ENCODE measurements at places on chromosomes 4 and X.
A peak's percentile ranks its signal among the peaks of the same experiment; 100 is the strongest.

DNA sequence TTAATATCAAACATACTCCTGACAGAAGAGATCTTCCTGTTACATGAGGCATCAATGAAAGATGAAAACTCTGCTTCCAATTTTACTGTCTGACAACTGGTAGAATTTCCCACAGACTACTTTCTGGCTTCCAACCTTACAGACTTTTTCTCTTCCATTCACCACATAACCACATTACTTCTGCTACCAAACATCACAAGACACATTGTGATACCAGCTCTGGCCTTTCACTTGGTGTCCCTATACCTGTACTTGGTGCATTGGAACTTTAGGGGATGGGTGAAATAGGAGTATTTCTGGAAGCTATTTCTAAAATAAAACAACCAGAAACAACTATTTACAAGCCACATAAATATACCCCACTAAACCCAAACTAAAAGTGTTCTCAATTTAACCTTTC lies 20.5 kb downstream of the AMTN start:
- DNase-seq, result no peak

- DNase-seq, result peak; percentile 56
Measured at GRCh38 chrX:38807873-38808272, 6.6 kb downstream of the MID1IP1 start.

GRCh38 chr4:10180927-10181744 lies 64.5 kb upstream of the WDR1 start:
- DNase-seq, result peak; percentile 80

DNA sequence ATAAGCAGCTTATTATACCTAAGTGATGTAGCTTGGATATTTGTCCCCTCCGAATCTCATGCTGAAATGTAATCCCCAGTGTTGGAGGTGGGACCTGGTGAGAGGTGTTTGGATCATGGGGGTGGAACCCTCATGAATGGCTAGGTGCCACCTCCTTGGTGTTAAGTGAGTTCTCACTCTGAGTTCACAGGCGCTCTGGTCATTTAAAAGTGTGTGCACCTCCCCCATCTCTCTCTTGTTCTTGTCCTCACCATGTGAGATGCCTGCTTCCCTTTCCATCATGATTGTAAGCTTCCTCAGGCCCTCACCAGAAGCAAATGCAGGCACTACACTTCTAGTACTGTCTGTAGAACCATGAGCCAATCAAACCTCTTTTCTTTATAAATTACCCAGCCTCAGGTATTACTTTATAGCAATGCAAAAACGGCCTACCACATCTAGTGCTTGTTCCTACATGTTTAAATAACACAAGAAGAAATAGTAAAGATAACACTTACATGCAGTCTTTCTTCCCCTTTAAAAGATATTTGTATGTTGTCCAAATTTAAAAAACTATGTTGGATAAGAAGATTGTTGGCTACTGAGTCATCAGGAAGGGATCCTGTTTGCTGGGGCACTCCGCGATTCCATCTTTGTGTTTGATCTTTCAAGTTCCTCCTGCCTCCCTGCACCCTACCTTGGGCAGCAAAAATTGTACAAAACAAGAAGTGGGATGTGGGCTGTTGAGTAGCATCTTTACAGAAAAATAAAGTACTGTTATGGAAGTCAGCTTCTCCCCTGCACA lies 29.7 kb downstream of the PPP1R2C start:
- DNase-seq, result no peak

DNA sequence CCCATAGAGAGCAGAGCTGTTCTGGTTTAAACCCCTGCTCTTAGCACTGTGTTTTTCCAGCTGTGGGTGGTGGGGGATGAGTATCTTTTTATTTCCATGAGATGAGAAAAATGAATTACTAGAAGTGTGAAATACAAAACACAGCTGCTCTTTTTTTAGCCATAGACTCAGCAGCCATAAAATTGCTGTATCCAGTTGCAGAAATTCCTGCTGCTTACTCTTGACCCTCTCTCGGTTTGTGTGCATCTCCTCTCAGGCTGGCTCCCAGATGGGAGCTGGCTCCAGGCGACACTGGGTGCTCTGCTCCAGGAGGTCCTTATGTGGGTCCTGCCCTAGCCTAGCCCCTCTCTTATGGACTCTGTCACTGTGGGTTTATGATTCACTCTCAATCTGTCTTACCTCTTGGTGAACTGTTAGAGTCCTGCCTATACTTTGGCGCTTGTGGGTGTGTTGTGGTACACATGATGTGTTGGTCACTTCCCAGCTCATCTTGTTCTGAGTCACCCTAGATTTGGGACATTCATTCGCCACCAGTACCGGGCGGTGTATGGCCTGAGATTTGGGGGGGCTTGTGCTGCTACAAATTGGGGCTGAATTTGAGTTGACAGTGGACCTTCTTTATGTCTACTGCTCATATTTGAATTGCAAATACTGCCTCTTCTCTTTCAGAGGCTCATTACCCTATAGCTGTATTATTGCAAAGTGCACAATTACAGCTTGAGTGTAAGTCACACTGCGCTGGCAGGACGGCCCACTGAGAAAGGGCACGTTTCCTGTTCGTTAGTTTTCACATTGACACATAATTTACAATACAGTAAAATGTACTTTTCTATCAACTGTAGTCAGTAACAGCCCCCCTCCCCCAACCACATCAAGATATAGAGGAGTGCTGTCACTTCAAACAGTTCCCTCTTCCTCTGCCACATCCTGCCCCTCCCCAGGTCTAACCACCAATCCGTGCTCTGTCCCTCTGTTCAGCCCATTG lies 46.9 kb upstream of the MSANTD1 start:
- DNase-seq, result peak; percentile 94

- peak; percentile 55 for DNase-seq
Measured at GRCh38 chrX:112851806-112852205, 11.2 kb upstream of the AMOT start.

DNA sequence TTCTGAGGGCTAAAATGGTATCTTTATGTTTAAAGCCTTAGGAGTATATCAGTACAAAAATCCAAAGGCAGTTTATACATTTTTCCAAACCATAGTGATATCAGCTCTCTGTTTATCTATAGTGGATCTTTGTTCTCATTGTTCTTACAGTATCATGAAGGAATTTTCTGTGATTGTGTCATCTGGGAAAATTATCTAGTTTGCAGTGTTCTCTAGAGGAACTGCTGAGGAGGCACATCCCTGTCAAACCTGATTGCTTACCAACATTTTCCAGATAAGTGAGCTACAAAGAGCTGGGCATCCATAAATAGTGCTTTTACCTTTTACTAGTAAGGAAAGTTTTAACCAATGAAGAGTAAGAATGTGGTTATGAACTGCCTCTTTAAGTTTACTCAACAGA lies 44.9 kb upstream of the SLC25A31 start:
- DNase-seq, result no peak

GRCh38 chr4:112855058-112855457 lies 194.4 kb upstream of the ANK2 start:
- no peak for DNase-seq

DNA sequence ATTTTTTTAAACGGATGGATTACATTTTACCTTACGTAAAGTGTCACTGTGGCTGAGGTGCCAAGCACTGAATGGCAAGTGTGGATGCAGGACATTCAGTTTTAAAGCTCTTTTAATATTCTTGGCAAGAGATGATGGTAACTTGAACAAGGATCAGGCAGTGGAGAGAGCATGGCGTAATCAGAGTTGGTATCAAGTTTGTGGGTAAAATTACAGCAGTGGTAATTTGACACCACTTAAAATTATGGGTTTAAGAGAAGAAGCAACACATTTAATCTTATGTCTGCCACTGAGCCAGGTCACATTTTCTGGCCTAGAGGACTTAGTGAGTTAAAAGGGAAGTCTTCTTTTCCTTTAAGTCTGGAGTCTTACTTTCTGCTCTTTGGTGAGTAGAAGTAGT lies 100.5 kb downstream of the NAA11 start:
- no peak for DNase-seq

DNA sequence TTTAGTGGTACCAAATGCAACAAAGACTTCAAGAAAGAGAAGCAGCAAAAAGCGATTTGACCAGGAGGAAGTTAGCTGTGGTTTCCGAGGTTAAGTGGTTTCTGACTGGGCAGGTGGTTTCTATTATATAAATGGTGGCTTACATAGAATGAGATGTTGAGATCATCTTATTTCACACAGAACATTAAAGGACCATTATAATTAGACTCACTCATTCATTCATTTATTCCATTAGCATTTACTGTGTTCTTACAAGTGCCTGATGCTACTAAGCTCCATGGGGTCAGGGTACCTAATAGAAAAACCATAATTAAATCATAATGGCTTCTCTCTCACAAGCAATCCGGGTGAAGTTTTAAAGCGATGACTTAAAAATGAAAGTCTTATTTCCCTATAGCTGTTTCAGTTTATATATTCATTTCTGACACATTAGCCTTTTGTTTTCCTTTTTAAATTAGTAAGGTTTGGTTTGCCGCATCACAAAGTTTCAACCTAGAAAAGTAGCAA lies 10.6 kb downstream of the TSPAN6 start:
- no peak for DNase-seq

DNA sequence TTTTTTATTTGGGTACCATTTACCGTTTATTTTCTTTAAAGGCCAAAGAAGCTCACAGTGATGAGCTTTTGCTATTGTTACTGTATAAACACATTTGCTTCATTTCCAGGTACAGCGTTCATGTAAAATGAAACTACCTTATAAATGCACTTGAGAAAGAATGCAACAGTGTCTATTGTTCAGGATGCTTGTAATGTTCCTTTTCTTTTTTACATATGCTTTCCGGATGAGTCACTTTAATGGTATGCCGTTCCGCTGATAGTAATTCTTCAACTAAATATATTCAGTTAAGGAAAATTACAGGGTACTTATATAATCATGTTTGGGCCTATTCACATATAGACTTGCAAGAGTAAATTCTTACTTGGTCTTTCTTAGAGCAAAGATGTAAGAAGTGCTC lies 354.9 kb downstream of the RPA4 start:
- DNase-seq, result no peak

GRCh38 chr4:34800953-34801352 lies 1443.4 kb downstream of the ARAP2 start:
- no peak for DNase-seq

- no peak for DNase-seq
Measured at GRCh38 chr4:11847167-11847566, 418.5 kb upstream of the HS3ST1 start.

GRCh38 chr4:55965585-55965984 lies 16.8 kb downstream of the CEP135 start:
- no peak for DNase-seq

GRCh38 chr4:72842323-72842722 lies 227.2 kb downstream of the COX18 start:
- DNase-seq, result no peak

GRCh38 chrX:70998411-70999027 lies 67.6 kb upstream of the SLC7A3 start:
- peak; percentile 62 for DNase-seq

GRCh38 chrX:49673394-49673793 lies 22.4 kb downstream of the PAGE1 start:
- DNase-seq, result no peak

DNA sequence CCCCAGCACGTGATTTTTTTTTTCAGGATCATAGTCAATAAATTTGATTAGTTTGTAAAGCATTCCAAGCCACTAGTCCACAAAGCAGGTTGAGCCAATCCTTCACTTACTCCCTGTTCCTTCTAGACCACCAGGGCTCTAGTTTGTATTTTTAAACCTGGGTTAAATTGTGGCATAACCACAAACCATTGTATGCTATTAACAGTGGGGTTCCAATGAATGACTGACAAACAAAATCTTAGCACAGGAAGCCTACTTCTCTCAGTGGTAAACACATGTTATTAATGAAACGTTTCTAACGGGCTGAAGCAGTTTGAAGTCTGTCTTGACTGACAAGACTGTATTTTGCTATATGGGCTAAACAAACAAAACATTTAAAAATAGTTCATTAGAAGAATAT lies 48.6 kb upstream of the GYPA start:
- DNase-seq, result no peak

DNA sequence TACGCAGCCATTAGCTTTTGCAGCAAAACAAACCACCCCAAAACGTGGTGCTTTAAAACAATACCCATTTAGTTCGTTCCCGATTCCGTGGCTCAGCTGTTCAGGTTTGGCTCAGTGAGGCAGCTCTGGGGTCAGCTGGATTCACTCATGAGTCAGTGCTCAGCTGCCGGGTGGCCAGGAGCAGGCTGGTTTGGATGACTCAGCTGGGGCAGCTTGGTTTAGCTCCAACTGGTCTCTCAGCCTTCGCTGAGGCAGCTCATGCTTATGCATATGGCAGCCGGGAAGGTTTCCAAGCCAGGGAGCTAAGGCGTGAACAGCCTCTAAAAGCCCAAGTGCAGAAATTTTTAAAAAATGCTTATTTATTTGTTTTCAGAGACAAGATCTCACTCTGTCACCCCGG lies 13.3 kb upstream of the CD99 start:
- DNase-seq, result no peak

GRCh38 chr4:104451573-104451972 lies 43.1 kb downstream of the CXXC4 start:
- DNase-seq, result no peak

- DNase-seq, result no peak
Measured at GRCh38 chr4:111108153-111108552, 485.3 kb upstream of the PITX2 start.

GRCh38 chr4:83252782-83253405 lies 31.7 kb downstream of the COQ2 start:
- DNase-seq, result peak; percentile 93

GRCh38 chr4:6008092-6008551 lies 10.1 kb downstream of the C4orf50 start:
- DNase-seq, result no peak

GRCh38 chrX:105973387-105973739 lies 65.2 kb downstream of the SERPINA7 start:
- DNase-seq, result no peak

- DNase-seq, result no peak
Measured at GRCh38 chr4:7323461-7323871, 111.3 kb downstream of the PSAPL1 start.

DNA sequence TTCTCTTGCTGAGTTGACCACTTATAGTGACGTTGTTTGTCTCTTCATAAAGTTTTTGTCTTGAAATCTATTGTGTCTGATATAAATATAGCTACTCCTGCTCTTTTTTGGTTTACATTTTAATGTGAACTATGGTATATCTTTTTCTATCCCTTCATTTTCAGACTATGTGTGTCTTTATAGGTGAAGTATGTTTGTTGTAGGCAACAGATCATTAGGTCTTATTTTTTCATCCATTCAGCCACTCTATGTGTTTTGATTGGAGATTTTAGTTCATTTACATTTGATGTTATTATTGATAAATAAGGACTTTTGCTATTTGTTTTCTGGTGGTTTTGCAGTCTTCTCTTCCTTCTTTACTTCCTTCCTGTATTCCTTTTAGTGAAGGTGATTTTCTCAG lies 44.0 kb upstream of the SLC16A2 start:
- no peak for DNase-seq

- DNase-seq, result peak; percentile 56
Measured at GRCh38 chr4:22668301-22668700, 24.4 kb upstream of the GBA3 start.

DNA sequence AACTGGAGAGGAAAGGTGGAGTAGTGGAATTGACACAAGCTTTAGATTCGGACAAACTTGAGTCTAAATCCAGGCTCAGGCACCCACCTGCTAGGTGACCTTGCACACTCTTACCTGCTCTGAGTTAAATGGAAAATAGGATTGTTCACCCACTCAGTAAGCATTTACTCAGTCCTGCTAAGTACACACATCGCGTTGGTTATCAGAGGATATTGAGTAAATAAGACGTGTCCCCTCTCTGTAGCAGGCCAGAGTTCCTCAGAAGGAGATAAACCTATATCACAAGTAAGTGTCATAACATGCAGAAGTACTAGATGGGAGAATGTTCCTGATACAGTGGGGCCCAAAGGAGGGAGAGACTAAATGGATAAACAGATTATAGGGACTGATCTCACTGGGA lies 117.7 kb downstream of the SMIM20 start:
- no peak for DNase-seq

GRCh38 chr4:140654495-140654814 lies 85.7 kb upstream of the UCP1 start:
- DNase-seq, result no peak

Measured in activated CD4-positive, alpha-beta T cell treated with anti-CD3 and anti-CD28 coated beads, Interleukin-2, amount 10 ng/mL, durations not matched to agents 24 days and 14 days (primary cell).